ENCODE measurements at places on chromosomes 2 and 18. TPM values are rescaled to one million over a fixed set of nuclear protein-coding genes. Genes with fewer than 3 reads are reported as not detected.

GRCh38 chr2:54824567-54824966 lies 101.1 kb downstream of the EML6 start:
- H3K36me3 ChIP-seq = no peaks in the 10 kb centered on the region
- no peak overlapping the region for H3K27ac ChIP-seq
- H3K4me3 ChIP-seq = no peak overlapping the region
- DNase-seq = no peak

GRCh38 chr2:85988175-85988913 lies 99.6 kb upstream of the ST3GAL5 start:
- H3K4me1 ChIP-seq = peaks cover 2% of the 10 kb centered on the region
- no peak overlapping the region for H3K4me3 ChIP-seq
- H3K27me3 ChIP-seq = no peaks in the 10 kb centered on the region
- H3K27ac ChIP-seq = peak overlapping the region; percentile 20
- no peaks in the 10 kb centered on the region for H3K36me3 ChIP-seq

GRCh38 chr18:32096946-32097345 lies 5.3 kb downstream of the RNF138 start:
- DNase-seq = no peak
- peaks cover 9% of the 10 kb centered on the region for H3K4me1 ChIP-seq
- no peak overlapping the region for H3K27ac ChIP-seq
- no peak overlapping the region for H3K4me3 ChIP-seq

- peaks cover 40% of the 10 kb centered on the region for H3K4me1 ChIP-seq
- no peak for DNase-seq
- peaks cover 36% of the 10 kb centered on the region for H3K36me3 ChIP-seq
- no peak overlapping the region for H3K4me3 ChIP-seq
These were observed 16.2 kb downstream of the CEP68 start for GRCh38 chr2:65072181-65072970.

DNA sequence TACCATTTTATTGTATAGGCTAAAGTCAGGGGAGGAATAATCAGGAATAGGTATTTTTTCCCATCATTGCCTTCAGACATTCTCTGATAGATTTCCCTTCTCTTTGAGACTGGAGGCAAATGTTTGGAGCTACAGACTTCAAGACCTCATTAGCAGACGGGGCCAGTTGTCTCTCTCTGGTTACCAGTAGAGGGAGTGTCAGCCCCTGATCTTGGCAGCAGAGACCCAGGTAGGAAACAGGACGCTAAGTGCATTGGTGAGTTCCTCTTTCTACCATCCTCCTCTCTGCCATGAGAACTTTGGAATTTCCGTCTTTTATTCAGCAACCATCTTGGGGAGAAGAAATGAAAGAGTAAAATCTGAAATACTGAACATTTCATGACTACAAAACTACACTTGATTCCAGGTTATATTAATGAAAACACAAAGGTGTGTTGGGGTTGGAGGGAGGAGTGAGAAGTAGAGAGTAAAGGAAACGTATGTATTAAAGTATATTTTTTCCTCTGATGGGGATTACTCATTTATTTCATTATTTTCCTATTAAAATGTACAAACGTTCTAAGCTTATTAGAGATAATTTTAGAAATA lies 186.2 kb upstream of the GCFC2 start:
- no peaks in the 10 kb centered on the region for H3K27me3 ChIP-seq
- H3K4me1 ChIP-seq = no peaks in the 10 kb centered on the region
- no peaks in the 10 kb centered on the region for H3K36me3 ChIP-seq
- no peak overlapping the region for H3K4me3 ChIP-seq
- H3K27ac ChIP-seq = no peak overlapping the region

GRCh38 chr18:13796515-13796914 lies 27.4 kb upstream of the MC5R start:
- no peaks in the 10 kb centered on the region for H3K27me3 ChIP-seq
- no peaks in the 10 kb centered on the region for H3K36me3 ChIP-seq
- no peaks in the 10 kb centered on the region for H3K4me1 ChIP-seq
- no peak overlapping the region for H3K27ac ChIP-seq

- DNase-seq = no peak
- H3K36me3 ChIP-seq = no peaks in the 10 kb centered on the region
- H3K4me3 ChIP-seq = no peak overlapping the region
- no peaks in the 10 kb centered on the region for H3K4me1 ChIP-seq
These were observed 929.9 kb upstream of the FANCL start for GRCh38 chr2:59171019-59171418.

GRCh38 chr18:32081881-32082280 lies 9.8 kb upstream of the RNF138 start:
- H3K4me1 ChIP-seq = no peaks in the 10 kb centered on the region
- no peak for DNase-seq
- H3K4me3 ChIP-seq = no peak overlapping the region
- no peaks in the 10 kb centered on the region for H3K36me3 ChIP-seq
- no peaks in the 10 kb centered on the region for H3K27me3 ChIP-seq
- H3K27ac ChIP-seq = no peak overlapping the region

DNA sequence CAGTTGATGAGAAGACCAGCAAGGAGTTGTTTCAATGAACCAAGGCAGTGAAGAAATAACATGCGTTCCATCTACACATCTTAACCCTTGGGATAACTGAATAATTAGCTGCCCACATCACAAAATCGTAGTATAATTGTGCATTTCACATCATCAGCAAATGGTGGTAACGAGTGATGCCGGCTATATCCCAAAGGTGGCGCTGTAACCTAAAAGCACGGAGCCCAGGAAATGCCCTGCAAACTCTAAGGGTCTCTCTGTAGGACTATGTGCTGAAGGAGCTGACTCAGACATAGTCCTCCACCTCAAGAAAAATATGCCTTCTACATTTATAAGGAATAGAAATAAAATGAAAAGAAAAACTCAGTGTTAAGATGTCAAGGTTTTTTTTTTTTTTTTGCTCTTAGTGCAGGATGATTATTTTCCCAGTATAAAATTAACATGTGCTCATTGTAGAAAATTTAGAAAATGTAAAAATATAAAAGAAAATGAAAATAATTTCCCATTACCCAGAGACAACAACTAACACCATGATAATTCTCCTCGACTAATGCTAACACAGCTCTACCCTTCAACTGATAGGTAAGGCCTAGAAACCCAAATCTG lies 23.1 kb upstream of the DSG3 start:
- no peak for DNase-seq
- H3K27me3 ChIP-seq = no peaks in the 10 kb centered on the region
- no peak overlapping the region for H3K27ac ChIP-seq
- H3K4me1 ChIP-seq = no peaks in the 10 kb centered on the region

GRCh38 chr2:9373047-9373446 lies 50.3 kb downstream of the ITGB1BP1 start:
- H3K4me1 ChIP-seq = peaks cover 4% of the 10 kb centered on the region
- DNase-seq = no peak
- H3K4me3 ChIP-seq = no peak overlapping the region
- H3K27me3 ChIP-seq = no peaks in the 10 kb centered on the region
- peaks cover 91% of the 10 kb centered on the region for H3K36me3 ChIP-seq
- H3K27ac ChIP-seq = no peak overlapping the region

DNA sequence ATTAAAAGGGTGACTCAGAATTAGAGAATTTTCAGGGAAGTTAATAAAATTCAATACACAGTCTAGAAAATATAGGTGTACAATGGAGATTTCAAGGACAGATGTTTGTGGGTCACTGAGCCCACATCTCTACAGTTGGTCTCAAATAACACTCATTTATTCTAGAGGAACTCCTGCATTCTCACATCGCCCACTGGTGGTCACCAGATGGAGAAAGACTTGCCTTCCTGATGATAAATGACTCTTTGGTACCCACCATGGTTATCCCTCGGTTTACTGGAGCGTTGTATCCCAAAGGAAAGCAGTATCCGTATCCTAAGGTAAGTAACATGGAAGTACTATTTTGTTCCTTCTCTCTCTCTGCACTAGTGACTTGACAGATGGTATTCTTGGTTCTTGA lies 1297.1 kb downstream of the DPP10 start:
- H3K27me3 ChIP-seq = no peaks in the 10 kb centered on the region
- no peak for DNase-seq
- no peaks in the 10 kb centered on the region for H3K4me1 ChIP-seq
- no peaks in the 10 kb centered on the region for H3K36me3 ChIP-seq
- no peak overlapping the region for H3K4me3 ChIP-seq

GRCh38 chr18:75478996-75479880 lies 51.7 kb upstream of the SMIM21 start:
- H3K27ac ChIP-seq = no peak overlapping the region
- no peaks in the 10 kb centered on the region for H3K4me1 ChIP-seq

DNA sequence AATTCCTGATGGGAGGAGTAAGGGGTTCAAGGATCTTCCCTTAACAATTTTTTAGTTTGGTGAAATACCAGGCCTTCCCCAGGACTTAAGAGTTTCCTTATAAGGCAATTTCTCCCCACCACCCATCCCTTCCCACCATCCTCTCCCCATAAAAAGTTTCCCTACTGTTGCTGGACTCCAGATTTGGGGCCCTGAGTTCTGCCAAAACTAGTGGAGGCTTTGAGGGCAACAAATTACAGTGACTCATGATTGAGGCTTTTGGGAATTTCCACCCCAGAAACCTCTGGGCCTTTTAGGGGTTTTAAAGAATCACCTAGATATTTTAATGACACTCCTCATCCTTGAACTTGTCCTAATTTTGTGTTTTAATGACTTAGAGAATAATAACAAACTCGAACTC lies 14.3 kb upstream of the EN1 start:
- peaks cover 15% of the 10 kb centered on the region for H3K27me3 ChIP-seq
- no peaks in the 10 kb centered on the region for H3K36me3 ChIP-seq
- H3K4me3 ChIP-seq = no peak overlapping the region

GRCh38 chr18:1394966-1395365 lies 490.3 kb downstream of the ADCYAP1 start:
- no peak for DNase-seq
- H3K4me3 ChIP-seq = no peak overlapping the region
- H3K27ac ChIP-seq = no peak overlapping the region
- H3K4me1 ChIP-seq = no peaks in the 10 kb centered on the region
- H3K27me3 ChIP-seq = no peaks in the 10 kb centered on the region

Gene PAX8
- 0.11 TPM for total RNA-seq

Gene ECEL1
- total RNA-seq = 14.9 TPM

Gene UGT1A4
- total RNA-seq = not detected

Gene PTPRM
- total RNA-seq = 257 TPM

Gene CHN1
- total RNA-seq = 7.8 TPM

Gene REG1A
- total RNA-seq = 0.96 TPM

Gene FBLN7
- 0.43 TPM for total RNA-seq
